Jurkat, Clone E6-1 (cell line): ENCODE measurements at places on chromosomes 7 and 10.
A peak's percentile ranks its signal among the peaks of the same experiment; 100 is the strongest.

GRCh38 chr7:150396851-150397260 is 17.7 kb downstream of the ZNF775 start:
- no peak for DNase-seq

- no peak for DNase-seq
These were observed 92.9 kb downstream of the CELF2 start for GRCh38 chr10:11110539-11110938.

DNA sequence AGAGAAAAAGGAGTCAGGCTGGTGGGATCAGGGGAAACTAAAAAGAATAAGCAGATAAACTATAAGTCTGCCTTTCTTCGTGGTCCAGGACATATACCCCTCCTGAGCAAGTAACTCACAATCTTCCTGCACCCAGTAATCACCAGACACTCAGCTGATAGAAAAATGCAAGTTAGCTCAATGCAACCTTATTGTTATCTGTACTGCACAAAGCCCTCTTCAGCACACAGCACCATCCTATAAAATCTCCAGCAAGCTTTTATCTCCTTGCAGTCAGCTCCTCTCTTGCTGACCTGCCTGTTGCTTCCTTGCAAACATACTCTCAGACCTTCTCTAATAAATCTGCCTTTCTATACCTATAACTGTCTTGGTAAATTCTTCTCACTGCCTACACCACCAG is 6.7 kb downstream of the SLC37A3 start:
- DNase-seq: no peak

DNA sequence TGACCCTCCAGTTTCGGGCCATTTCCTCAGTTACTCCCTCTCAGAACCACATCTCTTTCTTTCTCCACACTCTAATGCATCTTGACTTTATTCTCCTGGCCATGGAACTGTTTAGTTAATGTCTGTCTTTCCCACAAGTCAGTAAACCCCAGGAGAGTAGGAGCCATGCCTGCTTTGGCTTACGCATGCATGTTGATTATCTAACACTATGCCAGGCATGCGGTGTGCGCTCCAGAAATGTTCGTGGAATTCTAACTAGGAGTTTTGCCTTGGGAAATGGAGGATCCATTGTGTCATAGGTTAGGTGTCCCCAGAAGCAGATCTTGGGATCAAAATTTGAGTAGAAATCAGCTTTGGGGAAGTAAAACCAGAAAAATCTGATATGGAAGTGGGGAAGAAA is 308.9 kb downstream of the GRID1 start:
- no peak for DNase-seq

- DNase-seq: no peak
These were observed 284.8 kb downstream of the PLXNA4 start for GRCh38 chr7:132291481-132291880.

DNA sequence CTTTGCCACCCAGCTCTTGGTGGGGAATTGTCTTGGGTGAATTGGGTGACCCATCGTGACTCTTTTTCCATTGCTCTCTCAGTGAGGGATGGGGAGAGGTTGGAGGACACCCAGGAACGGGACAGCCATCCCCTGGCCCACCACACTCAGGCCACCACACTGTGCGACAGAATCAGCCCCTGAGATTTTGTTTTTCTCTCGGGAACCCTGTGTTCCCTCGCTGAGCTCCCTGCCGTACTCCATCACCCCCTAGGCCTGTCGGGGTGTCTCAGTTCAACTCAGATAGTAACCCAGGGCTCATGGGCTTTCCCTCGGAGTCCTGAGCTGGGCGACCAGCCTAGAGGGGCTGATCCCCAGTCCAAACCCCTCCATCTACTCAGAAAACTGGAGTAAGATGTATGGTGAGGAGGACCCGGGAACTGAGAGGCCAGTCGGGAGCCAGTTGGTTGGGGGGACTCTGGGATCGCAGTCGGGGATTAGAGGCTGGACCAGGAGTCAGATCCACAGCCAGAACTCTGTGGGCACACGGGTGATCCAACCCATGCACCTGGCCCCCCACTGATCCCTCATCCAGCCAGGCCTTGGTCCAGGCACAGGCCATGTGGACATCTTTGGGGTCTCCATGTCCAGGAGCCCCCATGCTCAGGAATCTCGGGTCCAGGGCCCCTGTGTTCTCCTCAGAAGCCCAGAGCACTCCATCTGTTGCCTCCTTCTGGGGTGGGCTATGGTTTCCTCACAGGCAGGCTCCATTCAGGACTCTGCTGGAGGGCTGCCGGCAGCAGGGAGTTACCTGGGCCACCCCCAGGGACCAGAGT is 9.3 kb downstream of the CRYGN start:
- DNase-seq: no peak

- no peak for DNase-seq
These were observed 575 bp downstream of the PLPP4 start for GRCh38 chr10:120457431-120458172.

- no peak for DNase-seq
These were observed 56.4 kb upstream of the DKK1 start for GRCh38 chr10:52257692-52258075.

- DNase-seq: no peak
These were observed 240.8 kb downstream of the CDK14 start for GRCh38 chr7:90836937-90837336.

GRCh38 chr10:72085864-72086465 is 2.4 kb downstream of the SPOCK2 start:
- DNase-seq: no peak

- no peak for DNase-seq
These were observed 111.6 kb upstream of the GLI3 start for GRCh38 chr7:42348631-42349030.

DNA sequence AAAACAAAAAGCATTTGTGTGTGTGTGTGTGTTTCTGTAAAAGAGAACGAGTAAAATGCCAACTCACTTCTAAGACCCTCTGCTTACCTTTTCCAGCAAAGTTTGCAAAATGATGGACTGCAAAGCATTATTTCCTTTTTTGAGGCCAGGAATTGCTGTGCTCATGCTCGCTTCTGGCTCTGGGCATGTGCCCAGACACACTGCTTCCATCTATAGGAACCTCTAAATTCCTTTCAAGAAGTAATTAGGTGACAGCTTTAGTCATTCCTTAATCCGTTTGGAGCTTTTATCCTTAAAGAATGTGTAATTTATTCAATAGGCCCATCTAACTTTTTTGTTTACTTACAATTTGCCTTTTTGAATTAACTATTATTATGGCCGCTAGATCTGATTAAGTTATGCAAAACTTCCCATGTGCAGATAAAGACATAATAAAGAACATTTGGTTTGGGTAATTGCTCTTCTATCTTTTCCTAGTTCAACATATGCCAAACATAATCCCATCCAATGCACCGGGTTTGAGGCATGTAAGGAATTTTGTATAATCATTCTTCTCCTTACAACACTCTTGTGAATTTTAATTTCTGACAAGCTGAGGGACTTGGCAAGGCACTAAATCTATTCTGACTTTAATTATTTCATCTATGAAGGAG is 34.7 kb downstream of the A1CF start:
- DNase-seq: no peak

GRCh38 chr10:53025172-53025711 is 252.7 kb upstream of the MBL2 start:
- DNase-seq: no peak

DNA sequence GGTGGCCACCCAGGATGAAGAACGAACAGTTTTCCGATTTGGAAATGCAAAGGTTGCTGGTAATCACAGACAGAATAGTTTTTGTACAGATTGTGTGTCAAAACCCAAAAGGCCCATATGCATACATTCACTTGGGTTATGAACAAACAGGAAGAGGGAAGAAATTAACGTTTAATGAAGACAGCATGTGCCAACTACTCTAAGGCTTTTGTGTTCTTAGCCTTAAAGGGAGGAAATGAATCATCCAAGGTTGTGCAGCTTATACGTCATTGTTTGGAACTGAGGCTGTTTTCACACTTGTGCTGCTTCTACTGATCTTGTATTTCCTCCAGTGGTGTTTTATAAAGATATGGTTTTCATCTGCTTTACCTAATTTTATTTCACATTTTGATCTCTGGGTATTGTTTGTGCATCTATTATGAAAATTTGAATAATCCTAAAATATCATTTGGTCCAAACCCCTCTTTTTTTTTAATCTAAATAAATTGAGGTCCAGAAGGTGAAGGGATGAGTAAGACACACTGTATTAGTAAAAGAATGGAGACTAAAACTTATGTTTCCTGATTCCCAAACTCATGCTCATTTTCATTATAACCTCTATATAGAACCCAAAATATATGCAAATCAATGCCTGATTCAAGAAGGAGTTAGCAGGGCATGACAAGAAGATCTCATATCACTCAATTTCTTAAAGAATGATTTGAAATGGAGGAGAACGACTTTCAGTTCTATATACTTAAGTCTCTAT is 373.1 kb downstream of the THSD7A start:
- DNase-seq: peak; percentile 2

GRCh38 chr7:35721288-35721687 is 26.4 kb upstream of the HERPUD2 start:
- no peak for DNase-seq

DNA sequence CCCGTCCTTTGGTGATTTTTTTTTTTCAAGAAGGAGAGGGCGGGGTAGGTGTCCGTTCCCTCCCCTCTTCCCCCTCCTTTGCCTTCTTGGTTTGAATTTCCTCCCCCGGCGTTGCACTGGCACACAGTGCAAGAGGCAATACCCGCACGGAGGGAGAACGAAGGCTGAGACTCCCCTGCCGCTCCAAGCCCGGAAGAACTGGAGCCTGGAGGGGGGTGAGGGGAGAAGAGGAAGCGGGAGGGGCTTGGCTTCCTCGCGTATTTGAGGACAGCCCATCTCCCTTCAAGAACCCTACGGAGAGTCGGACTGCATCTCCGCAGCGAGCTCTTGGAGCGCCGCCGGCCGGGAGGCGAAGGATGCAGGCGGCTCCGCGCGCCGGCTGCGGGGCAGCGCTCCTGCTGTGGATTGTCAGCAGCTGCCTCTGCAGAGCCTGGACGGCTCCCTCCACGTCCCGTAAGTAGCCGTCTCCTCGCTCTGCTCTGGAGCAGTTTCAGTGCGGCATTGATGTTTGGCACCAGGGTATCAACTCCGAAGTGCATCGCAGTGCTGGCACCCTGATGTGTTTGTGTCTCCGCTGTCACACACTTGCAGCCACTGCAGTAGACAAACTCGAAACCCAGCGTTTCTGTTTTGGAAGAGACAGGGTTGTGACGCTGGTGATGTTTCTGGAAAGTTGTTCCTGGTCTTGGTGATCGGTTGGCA is at the start of gene CNTNAP2:
Gene CNTNAP2, plus strand, starts transcription at position 281 of the 702 bp plus-strand sequence. Its CDS starts 76 bp downstream, at position 357.
- DNase-seq: no peak

DNA sequence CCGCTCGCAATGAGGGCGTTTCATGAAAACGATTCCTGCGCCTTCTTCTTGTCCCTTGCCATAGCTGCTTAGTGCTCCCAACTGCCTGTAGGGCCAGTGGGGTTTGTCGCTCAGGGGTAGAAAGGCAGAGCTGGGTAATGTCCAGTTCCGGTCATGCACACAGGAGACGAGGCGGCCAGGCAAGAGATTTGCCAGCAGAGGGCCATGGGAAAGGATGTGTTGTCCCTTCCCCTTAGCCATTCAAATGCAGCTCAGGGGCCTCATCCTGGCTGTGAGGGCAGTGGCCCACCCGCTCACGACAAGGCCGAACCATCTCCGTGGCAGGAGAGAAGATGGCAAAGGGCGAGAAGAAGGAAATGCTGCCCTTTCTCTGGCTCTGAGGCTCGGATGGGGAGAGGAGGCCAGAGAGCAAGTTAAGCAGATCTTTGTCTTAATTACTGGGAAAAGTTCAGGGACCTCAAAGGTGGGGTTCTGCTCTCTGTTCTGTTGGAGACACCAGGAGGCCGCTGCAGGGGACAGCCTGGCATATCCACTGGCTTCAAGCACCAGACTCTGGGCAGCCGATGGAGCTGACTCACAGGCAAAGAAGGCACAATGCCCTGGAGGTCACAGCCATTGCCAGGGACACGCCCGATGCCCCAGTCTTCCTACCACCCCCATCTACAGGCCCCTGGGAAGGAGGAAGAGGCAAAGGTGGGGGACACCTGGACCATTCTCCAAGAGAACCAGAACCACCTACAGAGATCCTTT is 534.8 kb upstream of the MGMT start:
- no peak for DNase-seq

DNA sequence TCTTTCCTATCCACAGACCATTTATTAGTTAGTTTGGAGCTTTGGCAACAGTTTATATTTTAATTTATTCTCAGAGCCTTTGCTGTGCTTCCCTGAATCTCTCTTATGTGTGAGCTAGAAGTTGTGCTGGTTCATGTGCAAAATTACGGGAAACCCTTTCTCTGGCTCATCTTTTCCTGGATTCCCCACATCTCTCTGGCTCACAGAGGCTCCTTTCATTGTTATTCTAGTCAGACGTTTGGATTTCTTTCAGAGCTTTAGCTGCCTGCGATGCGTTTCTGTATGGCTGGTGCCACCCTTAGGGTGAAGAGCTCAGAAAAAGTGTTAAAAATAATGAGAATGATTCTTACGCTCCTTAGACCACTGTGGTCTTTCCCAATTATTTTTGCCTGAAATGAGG is 53.3 kb downstream of the TPST1 start:
- DNase-seq: no peak

- no peak for DNase-seq
These were observed 16.9 kb upstream of the TRIM56 start for GRCh38 chr7:101068401-101068800.

DNA sequence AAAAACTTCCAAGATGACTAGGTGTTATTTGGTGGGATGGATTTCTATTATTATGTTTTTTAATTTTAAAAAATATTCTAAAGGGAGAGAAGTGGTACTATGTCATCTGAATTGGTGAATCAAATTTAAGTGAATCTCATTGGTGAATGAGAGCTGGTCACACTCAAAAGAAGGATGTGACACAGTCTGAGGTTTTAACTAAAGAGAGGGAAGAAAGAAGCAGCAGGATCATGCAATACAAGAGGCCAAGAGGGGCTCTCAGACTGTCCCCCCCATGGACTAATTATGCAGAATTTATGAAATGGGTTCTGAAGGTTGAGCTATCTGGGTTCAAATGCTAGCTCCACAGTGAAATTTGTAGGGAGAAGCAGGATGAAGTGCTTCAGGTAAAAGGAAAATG is 16.2 kb downstream of the MACC1 start:
- DNase-seq: no peak

DNA sequence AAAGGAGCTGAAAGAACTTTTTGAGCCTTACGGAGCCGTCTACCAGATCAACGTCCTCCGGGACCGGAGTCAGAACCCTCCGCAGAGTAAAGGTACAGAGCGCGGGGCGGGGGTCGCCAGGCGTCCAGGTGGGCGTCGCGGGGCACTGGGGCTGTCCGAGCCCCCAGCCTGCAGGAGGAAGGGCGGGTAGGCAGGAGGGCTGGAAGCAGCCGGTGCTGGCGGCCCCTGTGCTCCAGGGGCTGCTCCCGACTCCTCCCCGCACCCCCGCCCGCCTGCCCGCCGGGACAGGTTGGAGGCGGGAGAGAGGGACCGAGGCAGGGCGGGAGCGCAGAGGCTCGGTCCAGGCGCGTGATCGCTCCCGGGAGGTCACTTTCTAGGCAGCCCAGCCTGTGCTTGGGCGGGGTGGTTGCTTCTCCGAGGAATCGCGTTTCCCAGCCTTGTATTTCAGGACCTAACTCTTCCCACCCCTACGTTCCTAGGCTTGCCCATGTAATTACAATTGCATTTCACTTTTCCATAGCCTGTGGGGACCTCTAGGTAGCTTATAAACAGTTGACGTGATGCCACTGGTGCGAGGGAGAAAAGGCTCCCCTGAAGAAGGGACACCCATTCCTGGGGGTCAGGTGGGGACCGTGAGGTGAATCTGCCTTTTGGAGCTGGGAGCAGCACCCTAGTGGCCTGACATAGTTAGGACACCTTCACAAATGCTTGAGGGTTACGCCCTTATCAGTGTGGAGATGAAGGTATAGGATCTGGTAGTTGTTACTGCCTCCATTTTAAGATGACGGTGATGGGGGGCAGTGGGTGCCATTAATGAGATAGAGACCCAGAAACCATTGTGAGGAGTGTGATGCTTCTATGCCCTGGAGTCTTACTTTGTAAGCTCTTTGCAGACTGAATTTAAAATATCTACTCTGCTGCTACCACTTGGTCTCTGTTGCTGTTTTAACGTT is 148.2 kb downstream of the CELF2 start:
- peak; percentile 94 for DNase-seq
